ENCODE measurements at places on chromosomes 6 and 20.
A peak's percentile ranks its signal among the peaks of the same experiment; 100 is the strongest.

- no peak for DNase-seq
These were observed 158.5 kb upstream of the ARID1B start for GRCh38 chr6:156618600-156619205.

DNA sequence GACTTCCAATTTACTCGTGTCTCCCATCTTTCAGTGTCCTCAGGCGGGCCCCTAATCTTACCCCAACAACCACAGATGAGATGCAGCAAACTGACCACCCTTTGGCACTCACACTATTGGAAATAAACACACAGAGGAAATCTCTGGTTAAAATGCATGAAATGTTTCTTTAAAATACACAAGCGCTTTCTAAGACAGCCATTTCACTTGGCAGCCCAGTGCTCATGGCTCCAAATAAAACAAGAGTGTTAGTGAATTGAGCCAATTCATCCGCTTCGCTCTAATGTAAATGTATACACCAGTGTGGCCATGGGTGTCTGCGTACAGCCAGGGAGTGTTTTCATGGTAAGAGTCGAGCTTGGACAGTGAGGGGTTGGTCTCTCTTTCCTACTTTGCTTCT is 282.9 kb downstream of the CLIC5 start:
- no peak for DNase-seq

DNA sequence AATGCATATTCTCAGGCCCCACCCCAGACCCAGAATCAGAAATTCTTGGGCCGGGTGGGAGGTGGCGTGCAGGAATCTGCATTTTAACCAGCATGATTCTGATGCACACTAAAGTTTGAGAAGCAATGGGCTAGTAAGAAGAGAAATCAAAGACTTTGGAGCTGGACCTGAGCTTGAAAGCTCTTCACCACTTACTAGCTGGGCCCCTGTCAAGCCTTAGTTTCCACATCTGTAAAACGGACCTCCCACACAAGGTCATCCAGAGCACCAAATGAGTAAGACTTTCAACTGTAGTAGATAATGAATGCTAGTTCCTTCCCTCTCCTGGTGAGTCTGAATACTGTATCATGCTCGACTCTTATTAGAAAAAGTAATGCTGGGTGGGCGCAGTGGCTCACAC is 87.0 kb downstream of the TBC1D7 start:
- no peak for DNase-seq

GRCh38 chr6:90468080-90468479 is 118.8 kb downstream of the MAP3K7 start:
- DNase-seq, result no peak

- no peak for DNase-seq
These were observed 4.2 kb downstream of the NOP56 start for GRCh38 chr20:2656471-2657117.

DNA sequence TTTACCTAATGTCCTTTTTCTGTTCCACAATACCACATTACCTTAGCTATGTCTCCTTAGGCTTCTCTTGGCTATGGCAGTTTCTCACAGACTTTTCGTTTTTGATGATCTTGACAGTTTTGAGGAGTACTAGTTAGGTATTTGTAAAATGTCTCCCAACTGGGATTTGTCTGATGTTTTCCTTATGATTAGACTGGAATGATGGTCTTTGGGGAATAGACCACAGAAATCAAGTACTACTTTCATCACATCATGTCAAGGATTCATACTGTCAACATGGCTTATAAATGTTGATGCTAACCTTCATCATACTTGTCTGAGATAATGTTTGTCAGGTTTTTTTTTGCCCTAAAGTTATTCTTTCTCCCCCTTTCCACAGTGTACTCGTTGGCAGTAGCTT is 78.2 kb upstream of the FOXO3 start:
- no peak for DNase-seq

DNA sequence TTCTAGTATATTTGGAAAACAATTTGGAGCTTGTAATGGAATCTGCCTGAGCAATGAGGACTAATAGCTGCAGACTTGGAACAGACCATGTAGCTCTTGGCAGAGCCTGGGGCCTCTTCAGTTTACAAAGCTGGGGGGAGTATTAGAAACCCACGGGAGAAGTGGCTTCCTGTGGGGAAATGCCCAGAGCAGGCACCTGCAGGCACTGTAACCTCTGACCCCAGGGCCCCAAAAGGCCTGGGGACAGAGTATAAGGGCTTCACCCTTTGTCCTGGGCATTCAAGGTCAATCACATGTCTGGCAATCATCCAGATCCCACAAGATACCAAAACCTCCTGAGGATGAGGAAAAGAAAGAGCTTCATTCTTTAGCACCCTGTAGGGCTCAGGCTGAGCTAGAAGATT is 19.4 kb downstream of the PKIG start:
- DNase-seq, result no peak

GRCh38 chr6:157045831-157046454 is 268.8 kb downstream of the ARID1B start:
- DNase-seq, result no peak

DNA sequence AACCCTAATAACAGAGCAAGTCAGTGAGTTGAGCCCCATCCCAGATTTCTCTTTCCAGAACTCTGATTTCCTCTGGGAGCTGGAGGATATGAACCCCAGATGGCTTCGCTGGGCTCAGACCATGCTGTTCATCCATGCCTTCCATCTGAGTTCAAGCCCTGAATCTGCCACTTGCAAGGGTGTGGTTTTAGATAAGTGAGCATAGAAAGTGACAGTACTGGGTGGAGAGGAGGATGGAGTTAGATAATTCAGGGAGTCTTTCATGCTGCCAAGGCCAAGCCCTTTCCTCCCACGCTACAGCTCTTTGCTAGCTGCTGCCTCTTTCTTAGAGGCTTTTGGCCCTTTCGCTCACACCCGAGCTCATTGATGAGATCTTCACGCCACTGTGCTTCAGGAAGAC is 57.2 kb upstream of the MAFB start:
- DNase-seq, result no peak

DNA sequence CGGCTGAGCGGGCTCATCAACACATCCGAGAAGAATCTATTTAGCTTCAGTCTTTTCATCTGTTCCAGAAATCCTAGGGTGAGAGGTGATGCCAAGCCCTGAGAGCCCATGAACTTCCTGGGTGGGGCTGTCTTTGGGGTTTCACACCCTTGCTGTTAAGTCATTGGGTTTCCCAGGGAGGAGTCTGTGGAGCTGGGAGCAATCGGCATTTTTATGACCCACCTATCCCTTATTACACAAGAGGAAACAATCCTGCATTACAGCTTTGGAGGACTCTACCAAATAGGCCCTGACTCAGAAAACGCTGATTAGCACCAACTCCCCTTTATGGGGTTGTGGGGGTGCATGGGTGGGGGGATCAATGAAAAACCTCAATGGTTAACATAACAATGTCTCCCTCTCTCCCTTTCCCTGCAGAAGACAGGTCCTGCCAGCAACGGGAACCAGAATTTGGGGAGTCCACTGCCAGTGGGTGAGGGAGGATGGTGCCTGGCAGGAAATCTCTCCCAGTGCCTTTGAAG is 46.3 kb downstream of the EZR start:
- DNase-seq, result no peak

- DNase-seq, result no peak
These were observed 518.7 kb upstream of the RNF217 start for GRCh38 chr6:124443541-124443940.

DNA sequence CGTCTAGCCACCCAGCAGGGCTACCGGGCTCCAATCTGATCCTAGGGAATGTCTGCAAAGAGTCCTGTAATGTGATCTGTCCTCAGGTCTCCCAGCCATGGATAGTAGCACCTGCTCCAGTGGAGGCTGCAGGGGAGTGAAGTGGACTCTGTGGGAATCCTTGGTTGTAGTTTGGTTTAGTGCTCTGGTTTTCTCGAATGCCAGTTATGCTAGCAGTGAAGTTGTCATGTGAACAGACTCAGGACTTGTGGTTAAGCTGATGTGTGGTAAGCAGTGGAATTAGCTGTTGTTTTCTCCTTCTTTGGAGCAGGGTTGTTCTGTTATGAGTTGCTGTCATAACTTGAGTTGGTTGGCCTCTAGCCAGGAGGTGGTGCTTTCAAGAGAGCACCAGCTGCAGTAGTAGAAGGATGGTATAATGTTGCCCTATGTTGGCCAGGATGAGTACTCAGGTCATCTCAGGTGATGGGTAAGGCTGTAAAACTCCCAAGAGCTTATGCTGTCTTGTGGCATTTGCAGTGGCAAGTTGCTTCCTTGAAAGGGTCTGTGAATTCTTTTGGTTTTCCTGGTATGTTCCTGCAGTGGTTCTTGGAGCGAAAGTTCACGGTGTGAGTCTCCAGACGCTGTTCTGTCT is 390.2 kb downstream of the UTRN start:
- DNase-seq, result no peak

GRCh38 chr6:26286168-26286877 is 78.7 kb upstream of the BTN3A2 start:
- peak; percentile 56 for DNase-seq

- no peak for DNase-seq
These were observed 206.6 kb upstream of the PREP start for GRCh38 chr6:105609375-105609991.

- no peak for DNase-seq
These were observed 41.6 kb downstream of the SLC2A4RG start for GRCh38 chr20:63781181-63781580.

GRCh38 chr6:158554611-158555361 is 5.1 kb upstream of the TMEM181 start:
- no peak for DNase-seq

DNA sequence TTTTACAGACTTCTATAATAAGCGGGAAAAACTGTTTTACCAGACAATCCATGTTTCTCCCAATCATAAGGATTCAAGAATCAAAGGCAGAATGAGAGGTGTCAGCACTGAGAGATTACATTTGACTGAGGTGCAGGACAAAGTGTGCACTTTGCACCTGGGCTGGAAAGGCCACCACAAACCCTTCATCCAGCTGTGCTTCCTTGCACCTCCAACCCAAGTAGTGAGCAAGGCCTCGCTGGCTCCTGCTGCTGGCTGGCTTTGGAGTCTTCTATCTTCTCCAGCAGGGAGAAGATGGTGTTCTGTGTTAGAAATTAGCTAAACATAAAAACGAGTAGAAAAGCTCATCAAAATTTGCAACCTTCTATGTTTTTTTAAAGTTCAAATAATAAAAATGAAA is 77.7 kb downstream of the CHD6 start:
- DNase-seq, result no peak

DNA sequence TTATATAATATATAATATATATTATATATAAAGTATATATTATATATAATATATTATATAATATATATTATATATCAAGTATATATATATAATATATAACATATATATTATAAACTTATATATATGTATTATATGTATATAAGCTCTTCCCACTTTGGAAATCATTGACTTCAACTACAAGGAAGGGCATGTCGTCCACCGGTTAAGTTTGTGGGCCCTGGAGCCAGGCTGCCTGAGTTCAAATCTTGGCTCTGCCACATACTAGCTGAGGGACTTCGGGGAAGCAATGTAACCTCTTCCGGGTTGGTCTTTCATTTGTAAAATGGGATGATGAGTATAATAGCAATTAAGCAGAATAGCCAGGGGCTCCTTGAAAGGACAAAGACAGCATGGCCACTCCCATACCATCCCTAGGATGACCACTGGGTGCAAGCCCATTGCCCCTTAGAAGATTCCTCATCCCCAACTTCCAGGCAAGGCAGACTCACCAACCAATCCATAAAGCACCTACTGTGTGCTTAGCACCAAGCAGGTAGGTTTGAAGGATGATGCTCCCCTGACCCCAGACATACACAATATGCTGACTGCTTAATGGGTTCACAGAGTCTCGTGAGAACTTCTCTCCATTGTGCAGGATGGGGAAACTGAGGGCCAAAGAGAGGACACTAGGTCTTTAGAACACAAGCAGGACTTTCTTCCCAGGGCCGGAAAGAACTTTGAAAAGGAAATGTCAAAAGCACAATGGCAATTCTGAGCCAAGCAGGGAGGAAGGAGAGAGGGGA is 163.2 kb downstream of the MRPL14 start:
- no peak for DNase-seq

- DNase-seq, result no peak
These were observed 1424.8 kb upstream of the EYS start for GRCh38 chr6:67131827-67132226.

DNA sequence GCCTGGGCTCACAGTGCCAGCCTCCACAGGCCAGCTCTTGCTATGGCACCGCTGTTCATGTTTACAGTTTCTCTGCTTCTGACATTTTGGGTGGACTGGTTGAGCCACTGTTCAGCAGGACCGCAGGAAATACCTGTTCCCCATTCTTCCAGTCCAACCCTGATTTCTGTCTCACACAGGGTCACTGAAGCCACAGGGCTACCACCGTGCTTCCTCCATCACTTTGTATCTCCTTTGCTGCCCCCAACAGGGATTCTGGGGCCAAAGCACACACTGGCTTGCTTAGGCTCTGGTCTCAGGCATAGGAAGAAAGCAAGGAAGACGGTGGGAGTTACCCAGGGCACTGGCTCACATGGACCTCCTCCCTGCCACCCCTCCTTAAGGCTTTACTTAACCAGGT is 164.5 kb downstream of the UNC5CL start:
- DNase-seq, result no peak

DNA sequence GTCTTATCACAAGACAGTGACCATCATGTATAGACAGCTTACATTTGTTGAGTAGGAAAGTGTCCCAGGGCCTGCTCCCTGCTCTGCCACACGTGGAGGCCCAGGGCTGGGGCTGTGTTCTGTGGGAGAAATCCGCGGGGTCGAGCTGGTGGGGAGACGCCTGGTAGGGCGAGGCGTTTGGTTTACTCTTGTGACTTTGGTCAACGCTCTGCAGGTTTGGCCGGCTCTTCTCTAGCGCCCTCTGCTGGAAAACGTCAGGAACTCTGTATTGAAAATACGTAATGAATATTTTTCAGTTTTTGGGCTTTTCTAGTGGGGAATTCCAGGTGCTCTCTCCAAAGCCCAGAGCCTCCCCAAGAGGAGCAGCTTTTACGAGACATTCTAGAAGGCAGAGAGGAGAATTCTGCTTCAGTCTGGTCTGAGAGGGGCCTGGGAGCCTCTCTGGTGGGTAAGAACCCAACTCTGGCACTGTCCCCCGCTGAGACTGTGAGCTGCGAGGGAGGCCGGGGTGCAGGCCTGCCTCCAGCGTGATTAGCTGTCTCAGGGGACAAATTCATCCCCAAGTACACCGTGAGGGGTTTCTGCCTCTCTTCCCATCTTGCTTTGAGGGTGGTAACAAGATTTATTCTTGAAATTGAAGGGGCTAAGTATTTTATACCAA is 112.6 kb upstream of the RALGAPA2 start:
- no peak for DNase-seq

DNA sequence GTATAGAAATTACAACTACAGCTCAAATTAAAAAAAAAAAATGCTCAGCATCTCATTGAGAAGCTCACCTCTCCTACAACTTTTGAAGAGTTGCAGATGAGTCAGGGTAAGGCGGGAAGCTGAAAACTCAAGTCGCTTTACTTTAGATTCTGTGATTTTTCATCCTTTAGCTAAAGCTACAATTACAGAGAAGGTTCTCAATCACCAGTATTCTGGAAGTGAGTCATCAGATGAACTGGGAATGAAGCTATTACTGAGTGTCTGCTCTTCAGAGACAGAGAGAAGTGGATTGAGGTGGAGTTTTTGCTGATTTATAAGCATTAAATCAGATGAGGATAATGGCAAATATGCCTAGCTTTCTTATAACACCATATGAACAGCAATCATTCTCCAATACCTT is 91.9 kb downstream of the TFAP2A start:
- no peak for DNase-seq

- no peak for DNase-seq
These were observed 260.0 kb upstream of the ECI2 start for GRCh38 chr6:4395386-4395785.

All from stimulated activated CD8-positive, alpha-beta memory T cell treated with anti-CD3 and anti-CD28 coated beads, Interleukin-12 subunit alpha, Interleukin-12 subunit beta, amount 100 ng/mL, for 4 hours (primary cell).